HT1080 (cell line): ENCODE measurements at places on chromosomes 1 and 21.

DNA sequence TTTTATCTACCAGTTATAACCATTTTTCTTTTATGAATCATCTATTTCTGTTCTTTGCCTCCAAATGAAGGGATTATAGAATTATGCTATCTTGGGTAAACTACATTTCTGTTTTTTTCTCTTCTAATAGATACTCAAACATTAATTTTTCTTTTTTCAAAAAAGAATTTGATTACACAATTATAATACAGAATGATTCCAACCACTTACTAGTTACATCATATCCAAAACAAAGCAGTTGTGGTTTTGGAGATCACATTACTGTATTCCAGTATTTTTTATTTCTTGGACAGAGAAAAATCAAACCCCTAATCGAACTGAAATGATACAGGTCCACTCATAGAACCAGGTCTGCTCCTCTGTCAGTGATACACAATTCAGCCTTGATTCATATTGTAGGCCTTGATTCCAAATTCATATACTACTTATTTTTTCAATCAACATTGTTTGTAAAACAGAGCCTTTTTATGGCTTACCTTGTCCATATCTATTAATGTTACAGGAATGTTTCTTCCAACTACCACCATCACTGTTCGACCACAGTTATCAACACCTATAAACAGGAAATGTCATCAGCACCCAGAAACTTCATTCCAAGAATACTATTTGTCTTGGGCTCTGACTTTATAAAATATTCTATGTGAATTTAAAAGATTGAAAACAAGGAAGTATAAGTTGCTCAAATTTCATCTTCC, 43.2 kb downstream of the GDAP2 start:
- peak; percentile 3 for DNase-seq

DNA sequence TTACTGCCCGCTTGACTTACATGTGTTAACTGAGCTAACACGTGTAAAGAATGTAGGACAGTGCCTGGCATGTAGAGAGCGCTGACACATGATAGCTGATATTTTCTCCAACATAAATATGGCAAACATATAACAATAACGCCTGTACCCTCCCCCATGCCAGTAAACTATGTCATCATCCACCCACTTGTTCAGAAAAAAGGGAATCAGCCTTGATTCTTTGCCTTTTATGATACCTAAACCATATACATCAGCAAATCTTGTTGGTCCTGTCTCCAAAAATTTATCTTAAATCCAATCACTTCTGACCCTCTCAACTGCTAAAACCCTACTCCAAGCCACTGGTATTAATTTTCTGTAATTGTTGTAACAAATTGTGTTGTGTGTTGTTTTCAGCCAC, 1.1 kb upstream of the ZNF692 start:
- DNase-seq: no peak

DNA sequence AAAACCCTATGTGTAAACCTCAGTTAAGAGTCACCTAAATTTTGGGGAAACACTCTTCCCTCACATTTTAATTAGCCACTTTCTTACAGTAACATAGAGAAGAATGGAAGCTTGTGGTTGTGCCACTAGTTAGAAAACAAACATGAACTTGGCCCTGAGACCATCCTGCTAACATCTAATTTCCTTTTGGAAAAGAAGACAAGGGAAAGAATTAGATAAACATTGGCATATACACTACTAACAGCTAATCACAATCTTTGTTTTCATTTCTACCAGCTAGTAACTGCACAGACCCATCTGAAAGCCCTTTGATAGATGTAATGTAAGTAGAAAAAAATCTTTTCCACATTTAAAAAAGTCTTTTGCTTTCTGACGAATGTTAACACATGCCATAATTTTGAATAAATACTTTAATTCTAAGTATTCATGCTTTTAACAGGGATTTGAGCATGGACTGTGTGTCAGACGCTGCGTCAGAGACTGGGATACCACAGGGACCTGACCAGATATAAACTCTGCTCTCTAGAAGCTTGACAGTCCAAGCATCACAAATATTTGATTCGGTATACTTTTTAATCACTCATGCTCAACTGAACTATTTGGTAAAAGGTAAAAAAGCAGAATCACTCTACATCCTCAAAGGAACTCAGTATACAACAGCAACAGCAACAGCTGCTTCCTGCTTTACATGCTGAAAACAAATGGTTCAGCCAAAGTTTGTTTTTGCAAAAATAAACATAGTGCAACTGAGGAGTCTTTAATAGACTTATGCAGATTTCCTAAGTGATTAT, 30.2 kb downstream of the DPH5 start:
- no peak for DNase-seq

DNA sequence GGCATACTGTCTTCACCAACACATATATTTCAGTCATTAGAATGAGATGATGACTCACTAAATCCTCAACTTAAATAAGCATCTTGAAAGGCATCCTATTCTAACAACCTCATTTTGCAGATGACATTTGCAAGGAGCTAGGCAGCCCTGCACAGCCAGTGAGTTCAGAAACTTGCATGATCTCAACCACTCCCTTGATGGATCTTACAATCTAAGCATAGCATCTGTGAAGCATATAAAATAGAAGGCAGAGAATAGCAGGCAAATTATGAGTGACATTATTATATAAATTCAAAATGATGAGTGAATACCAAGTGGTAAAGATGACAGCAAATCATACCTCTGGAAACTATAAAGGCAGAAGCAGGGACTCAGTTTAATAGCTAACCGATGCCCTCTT, 31.6 kb downstream of the KRTAP20-3 start:
- DNase-seq: no peak

DNA sequence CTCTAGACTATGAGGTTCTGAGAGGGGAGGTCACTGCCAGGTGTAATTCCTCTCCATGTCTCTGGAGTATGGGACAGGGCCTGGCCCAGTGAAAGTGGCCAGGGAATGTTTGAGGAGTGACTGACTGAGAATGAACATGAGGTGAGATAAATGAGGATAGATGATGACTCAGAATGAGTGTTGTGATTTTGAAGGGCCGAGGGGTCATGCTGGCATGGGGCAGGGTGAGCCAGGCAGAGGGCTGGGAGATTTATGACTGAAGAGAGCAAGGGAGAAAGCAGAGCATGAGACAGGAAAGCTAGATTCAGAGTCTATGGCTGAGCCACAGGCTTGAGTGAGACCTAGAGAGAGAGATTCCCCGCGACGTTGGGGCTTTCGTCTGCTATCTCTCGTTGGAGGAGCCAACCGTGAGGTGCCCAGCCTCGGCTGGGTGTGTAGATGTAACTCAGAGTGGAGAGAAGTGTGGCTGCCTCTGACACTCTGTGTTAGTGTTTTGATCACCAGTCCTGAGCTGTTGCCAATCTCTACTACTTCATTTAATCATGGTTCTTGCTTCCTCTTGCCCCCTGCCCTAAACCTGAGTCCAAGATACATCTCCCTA, 50.1 kb downstream of the FOXD2 start:
- peak; percentile 68 for DNase-seq

DNA sequence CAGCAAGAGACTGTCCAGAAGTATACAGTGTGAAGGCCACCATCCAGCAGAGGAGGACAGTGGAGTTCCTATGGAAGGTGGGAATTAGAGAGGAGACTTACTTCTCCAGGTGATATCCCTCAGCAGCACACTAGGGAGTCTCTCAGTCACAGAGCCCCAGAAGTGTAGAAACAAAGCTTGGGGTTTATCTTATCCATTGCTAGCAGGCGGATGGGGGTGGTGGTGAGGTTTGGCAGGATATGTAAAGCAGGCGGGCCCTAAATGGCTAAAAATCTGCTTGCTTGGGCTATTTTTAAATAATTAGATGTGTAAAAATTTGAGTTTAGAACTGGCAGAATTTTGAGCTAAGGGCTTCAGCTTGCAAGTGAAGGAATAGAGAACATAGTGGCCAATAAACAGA, 50.1 kb upstream of the RGS18 start:
- no peak for DNase-seq

GRCh38 chr1:231590453-231591198, 36.0 kb upstream of the DISC1 start:
- DNase-seq: peak; percentile 55

GRCh38 chr1:214471458-214471857, 79.9 kb downstream of the PTPN14 start:
- no peak for DNase-seq

DNA sequence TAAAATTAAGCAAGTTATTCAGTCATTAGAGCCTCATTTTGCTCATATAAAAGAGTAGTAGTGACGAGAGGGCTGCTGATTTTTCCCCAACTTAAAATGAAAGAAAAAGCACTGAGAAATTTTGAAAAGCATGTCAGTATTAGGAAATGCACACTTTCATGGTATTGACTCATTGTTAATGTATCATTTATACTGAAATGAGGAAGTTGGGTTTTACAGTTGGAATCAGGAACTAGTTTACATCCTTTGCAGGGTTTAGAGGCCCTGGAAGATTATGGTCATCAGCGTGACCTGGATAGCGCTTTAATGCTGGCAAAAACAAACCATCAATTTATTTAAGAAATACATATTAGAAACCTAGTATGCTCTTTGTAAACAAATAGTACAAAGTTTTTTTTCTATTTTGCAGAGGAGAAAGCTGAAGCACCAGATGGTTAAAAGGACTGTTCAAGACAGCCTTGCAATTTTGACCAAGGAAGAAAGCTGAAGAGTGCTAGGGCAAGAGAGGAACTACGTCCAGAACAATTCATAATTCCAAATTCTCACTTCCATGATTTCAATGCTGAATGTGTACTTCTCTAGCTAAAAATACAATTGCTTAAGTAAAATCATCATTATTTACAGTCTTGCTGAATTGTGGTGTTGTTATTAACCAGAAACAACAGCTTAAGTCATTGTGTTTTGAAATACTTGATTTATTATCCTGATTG, 94.8 kb upstream of the SGIP1 start:
- peak; percentile 22 for DNase-seq

DNA sequence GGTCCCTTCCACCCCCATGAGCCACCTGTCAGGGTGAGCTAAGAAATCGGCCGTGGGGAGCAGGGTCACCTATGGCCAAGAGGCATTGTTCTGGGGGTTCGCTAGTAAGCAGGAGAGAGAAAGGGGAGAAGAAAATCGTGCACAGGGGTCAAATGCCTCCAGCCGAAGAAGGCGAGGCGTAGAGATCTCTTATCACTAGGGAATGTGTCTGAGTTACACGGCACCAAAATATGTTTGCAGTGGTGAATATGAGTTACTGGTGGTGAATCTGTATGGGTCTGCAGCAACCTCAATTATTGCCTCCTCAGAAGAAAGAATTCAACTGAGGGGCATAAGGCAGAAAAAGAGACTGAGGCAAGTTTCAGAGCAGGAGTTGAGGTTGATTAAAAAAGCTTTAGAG, 54.2 kb upstream of the RABGAP1L start:
- no peak for DNase-seq

DNA sequence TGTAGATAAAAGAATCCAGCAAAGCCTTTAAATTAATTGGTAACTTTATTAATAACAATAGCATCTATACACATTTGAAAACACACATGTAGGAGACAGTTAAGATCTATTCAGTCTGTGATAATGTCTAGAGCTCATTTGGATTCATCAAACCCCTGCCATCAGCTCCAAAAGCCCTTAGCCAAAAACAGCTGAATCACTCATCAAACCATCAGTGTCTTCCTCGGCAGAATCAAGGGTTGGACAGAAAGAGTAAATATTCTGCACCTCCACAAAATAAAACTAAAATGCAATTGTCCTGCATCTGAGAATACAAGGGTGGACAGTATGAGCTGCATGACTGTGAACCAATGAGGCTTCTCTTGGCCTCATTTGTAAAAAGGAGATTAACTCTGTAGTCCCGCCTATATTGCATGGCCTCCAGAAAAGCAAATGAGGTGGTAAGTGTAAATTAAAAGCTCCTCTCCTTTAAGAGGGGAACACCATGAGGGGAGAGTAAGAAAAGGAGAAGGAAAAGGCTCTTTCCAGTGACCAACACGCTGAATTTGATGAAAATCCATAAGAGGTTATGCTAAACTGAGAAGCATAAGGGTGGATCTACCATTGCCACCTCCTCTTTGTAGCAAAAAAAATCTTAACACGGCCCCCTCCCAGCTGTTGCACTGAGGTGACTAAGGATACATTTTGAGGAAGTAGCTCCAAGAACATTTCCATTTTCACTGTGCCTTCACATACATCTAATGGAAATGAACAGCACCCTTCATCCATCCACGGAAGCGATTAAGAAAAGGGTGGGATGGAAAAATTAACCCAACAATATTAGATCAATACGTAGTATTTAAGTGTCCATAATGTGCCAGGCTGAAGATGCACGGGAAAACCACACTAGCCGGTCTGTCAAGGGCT, 14.7 kb upstream of the BOLA1 start:
- peak; percentile 78 for DNase-seq

DNA sequence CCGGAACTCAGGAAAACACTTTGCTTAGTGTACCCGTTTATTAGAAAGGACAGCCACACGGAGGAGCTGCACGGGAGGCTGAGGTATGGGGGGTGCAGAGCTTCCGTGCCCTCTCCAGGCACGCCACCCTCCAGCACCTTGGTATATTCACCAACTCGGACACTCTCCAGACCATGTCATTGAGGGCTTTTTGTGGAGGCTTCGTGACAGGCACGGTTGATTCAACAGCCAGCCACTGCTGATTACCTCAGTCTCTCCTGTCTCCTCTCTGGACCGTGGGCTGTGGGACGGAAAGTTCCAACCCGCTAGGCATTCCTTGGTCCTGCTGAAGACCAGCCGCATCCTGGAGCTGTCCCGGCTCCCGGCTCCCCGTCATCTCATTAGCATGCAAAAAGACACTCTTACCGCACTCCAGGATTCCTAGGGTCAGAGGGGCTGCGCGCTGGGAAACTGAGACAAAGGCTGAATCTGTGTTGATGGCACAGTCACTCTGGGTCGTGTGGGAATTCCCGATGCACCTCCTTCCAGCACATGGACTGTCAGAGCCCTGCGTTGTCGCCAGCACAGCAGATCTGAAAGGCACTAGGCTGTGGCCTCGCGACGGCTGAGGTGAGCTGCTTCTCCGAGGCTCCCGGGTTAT, 65.6 kb downstream of the PRKCZ start:
- DNase-seq: no peak
